Adrenal gland (tissue), 19 donors: ENCODE measurements at places on chromosomes 12 and 14. TPM values are rescaled to one million over a fixed set of nuclear protein-coding genes. Genes with fewer than 3 reads are reported as not detected.

Gene P2RX7
- 10.0 TPM for total RNA-seq

Gene PTPRO
- total RNA-seq: 0.36 TPM

DNA sequence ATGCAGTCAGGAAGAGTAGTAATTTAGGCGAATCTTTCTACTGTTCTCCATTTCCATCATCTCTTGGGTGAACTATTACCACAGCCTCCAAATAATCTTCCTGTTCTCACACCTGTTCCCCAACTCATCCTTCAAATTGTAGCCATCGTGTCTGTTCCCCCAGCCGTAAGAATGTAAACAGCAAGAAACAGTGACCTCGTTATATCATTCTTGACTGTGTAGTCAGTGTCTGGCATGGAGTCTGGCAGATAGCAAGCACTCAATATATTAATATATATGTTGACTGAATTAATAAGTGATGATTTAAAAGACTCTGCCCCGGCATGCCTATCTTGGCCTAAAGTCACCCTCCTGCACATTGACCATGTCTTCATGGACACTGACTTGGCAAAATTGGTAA is 20.3 kb downstream of the PDE6H start:
- H3K4me1 ChIP-seq: no peaks in the 10 kb centered on the region
- no peak overlapping the region for H3K27ac ChIP-seq
- H3K4me3 ChIP-seq: no peak overlapping the region
- no peak for DNase-seq
- no peaks in the 10 kb centered on the region for H3K36me3 ChIP-seq

Gene MTRFR
- total RNA-seq: 16.9 TPM

Gene TCL1B
- total RNA-seq: not detected

DNA sequence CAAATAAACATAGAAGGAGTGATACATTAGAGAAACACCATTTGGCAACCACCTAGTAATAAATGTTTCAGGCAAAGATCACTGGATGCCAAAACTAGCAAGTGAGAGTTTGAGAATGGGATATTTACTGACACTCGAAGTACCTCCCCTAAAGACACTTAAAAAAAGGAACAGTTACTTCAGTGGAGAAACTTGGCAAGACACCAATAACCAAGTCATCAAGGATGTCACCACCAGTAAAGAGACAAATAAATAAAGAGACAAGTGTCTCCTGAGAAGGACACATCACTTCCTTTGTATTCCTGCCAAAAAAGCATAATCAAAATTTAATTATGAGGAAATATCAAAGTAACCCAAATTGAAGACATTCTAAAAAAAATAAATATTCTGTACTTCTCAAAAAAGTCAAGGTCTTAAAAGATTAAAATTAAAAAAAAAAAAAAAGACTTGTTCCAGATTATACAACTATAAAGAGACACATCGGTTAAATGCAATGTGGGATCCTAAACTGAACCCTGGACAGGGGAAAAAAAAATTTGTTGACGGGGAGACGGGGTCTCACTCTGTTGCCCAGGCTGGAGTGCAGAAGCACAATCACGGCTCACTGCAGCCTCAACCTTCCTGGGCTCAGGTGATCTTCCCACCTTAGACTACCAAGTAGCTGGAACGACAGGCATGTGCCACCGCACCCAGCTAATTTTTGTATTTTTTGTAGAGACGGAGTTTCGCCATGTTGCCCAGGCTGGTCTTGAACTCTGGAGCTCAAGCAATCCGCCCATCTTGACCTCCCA is 26.4 kb downstream of the TM7SF3 start:
- H3K4me3 ChIP-seq: no peak overlapping the region
- H3K4me1 ChIP-seq: peaks cover 11% of the 10 kb centered on the region
- peak overlapping the region; percentile 43 for H3K27ac ChIP-seq
- H3K36me3 ChIP-seq: peaks cover 15% of the 10 kb centered on the region
- no peaks in the 10 kb centered on the region for H3K27me3 ChIP-seq
